NCI-H526 (cell line): ENCODE measurements at places on chromosomes 6 and 20.
A peak's percentile ranks its signal among the peaks of the same experiment; 100 is the strongest.

- DNase-seq, result peak; percentile 22
These were observed 52.2 kb upstream of the TTPAL start for GRCh38 chr20:44423480-44423879.

GRCh38 chr6:63597141-63598048, 25.1 kb downstream of the LOC128125822 start:
- peak; percentile 13 for DNase-seq

DNA sequence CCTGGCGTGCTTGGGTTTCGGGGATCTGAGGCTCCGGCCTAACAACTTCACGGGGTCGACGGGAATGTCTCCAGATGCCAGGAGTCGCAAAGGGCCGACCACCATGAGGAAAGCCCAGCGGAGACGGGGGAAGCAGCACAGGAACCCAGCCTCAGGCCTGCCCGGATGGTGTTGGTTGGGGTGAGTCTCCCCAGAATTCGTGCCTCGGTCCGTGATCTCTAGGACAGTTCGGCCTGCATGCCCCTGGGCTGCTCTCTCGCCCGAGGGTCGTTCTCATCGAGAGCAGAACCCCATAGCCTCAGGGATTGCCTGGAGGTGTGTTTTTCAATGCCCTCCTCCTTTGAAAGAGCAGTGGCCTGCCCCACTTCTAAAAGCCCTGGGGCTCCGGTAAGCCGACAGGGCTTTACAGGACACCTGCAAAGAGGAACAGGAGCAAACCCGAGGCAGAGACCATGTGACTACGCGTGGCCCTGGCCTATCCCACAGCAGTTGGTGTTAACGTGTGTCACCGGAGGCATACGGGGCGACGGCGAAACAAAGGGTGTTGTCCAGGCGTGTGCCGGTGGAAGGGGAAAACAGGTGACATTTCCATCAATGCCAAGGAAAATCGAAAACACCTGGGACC, 973.1 kb upstream of the DEFB115 start:
- no peak for DNase-seq

- no peak for DNase-seq
These were observed 7.2 kb downstream of the KDM1B start for GRCh38 chr6:18162401-18162800.

DNA sequence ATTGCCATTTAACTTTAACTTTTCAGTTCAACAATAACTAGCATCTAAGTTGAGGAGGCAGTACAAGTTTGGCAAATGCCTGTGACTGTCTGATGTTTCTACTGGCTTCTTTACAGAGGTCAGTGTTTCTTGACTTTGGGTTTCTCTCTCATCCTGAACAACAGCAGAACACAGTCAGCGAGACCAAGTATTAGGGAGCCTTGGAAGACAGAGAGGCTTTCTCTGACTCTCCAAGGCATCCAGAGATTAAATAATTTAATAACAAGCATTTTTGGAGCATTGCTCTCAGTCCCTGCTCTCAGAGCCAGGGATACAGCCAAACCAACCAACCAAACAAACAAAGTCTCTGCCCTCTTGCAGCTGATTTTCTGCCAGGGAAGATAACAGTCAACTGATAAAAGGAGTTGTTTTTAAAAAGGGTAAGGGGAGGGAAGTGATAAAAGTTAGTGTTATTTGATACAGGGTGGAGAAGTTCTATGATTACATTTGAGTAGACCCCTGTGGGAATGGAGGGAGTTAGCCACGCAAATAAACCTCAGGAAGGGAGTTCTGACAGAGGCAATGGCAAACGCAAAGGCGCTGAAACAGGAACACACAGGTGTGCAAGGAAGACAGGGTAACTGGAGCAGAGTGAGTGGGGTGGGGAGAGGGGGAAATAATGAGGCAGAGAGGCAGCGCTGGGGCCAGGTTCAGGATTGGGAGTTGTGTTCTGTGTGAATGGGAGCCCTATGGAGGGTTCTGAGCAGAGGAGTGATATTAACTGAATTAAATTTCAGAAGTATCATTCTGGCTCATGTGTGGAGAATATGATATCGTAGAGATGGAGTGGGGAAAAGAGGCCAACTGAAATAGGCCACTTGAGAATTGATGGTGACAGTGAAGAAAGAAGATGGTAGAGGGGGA, 55.2 kb downstream of the SEL1L2 start:
- no peak for DNase-seq

DNA sequence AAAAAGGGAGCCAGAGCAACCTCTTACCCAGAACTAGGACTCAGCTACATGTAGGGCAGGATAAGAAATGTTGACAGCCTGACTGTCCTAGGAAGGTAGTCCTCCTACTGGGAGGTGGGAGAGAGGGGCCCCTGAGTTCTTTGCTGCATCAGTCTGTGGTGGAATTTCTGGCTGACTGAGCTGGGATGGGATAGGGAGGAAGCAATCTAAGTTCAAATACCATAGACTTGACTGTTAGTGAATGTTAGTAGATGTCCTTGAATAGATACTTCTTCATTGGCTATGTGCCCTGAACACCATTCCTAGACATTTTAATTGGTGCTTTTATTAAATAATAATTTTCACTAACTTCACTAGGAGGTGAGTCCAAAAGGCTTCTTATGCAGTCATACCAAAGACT, 1343.6 kb upstream of the CITED2 start:
- DNase-seq, result no peak

DNA sequence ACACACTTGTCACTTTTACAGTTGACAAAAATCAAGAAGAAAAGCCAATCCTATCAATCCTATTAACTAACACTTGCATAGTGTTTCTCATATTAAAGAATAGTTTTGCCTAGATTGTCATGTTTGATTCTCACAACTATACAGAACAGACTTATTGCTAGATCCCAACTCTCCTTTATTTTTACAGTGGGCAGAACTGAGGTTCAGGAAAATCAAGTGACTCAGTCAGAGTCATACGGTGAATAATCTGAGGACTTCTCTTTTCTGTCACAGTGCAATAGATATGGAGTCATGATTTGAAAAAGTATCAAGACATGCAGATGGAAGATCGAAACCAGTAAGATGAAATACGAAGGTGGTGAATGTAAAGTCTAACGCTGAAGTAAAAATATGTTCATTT, 195.1 kb upstream of the CITED2 start:
- no peak for DNase-seq

DNA sequence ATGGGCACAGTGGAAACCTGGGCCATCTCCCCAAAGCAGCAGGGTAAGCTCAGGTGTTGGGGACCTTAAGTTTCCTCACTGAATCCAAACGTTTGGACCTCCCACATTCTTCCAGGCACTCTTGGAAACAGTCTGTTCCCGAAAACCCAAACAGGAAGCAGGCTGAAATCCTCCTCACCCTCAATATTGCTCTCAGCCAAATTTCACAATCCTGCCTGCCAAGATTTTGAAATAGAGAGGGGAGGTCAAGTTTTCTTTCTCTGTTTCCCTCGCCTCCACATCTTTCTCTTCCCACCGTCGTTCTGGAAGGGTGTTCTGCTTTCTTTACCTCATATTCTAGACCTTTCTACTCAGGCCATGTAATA, 392.0 kb upstream of the SASH1 start:
- DNase-seq, result no peak

DNA sequence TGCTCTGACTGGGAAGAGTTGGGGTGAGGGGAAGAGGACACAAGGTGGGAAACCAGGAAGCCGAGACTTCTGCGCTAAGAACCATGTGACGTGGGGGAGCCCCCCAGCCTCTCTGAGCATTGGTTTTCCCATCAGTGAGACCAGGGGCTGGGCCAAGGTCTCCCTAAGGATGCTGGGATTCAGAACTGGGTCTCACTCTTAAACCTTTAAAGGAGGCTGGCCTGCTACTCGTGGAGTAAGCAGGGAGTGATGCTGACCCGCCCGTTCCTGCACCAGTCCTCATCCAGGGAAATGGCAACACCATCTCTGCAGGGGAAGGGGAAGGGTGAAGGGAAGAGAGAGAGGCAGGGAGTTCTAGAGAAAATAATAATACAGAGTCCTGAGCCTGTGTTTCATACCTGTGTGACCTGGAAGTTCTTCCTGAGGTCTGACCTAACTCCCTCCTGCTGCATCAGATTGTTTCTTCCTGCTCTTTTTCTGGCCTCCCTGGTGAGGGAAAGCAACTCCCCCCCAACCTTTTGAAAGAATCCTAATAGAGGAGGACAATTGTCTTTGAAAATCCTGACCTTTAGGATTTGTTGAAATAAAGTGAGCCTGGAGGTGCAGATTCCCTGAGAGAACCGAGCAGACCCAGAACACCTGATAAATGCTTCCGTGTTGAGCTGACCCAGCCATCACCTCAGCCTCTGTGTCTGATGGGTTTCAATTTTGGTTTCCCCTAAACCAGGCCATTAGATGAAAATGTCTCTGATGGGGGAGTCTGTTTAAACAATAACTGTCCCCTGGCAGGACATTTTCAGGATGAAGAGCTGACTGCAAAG, 3.0 kb upstream of the GRM4 start:
- no peak for DNase-seq

DNA sequence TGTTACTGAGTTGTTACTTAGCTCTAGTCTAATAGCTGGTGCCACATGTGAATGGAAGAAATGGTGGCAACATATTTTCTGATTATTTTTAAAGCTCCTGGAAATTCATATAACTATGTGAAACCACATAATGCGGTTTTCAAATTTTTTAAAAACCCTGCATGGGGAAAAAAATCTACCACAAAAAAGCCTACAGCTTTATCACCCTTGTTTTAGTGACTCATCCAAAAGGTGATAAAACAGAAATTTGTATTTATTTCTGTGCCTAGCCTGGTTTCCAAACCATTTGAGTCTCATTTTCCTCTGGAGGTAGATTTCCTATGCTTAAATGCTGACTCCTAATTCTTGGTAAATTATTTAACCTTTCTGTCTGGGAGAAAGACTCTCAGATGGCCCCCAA, 5.4 kb upstream of the FBXO30 start:
- DNase-seq, result no peak

GRCh38 chr20:4835244-4836177, 113.8 kb downstream of the PRND start:
- no peak for DNase-seq

GRCh38 chr20:46875059-46875458, 19.6 kb upstream of the EYA2 start:
- DNase-seq, result no peak

GRCh38 chr6:110415086-110415916, at the start of gene DDO:
DDO (minus strand) TSS chr6:110415575; CDS start chr6:110413462, 2,113 bp downstream.
- no peak for DNase-seq

- no peak for DNase-seq
These were observed 233.9 kb downstream of the RFPL4B start for GRCh38 chr6:112581015-112581414.

- no peak for DNase-seq
These were observed 259.4 kb upstream of the MAN1A1 start for GRCh38 chr6:119608994-119609393.

DNA sequence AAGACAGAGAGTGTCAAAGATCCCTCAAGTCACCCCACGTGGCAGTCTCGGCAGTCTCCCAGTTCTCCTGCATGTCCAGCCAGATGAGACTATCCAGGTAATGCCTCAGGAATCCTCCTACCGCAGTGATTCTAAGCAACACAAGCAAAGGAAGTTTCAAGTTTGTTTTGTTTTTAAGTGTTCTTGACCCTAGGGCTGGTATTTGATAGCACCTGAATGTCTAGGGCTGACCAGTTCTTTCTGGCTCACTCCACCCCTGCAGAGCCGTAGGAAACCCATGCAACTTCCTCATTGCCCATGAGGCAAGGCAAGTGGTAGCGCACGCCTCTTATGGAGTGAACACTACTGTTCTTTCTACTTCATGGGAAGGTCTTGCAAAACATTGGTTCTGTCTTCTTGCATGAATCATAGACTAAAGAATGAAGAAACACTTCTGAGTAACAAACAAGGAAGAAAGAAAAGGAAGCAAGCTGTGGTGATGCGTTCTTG, 24.8 kb upstream of the FOXQ1 start:
- DNase-seq, result no peak

- DNase-seq, result peak; percentile 85
These were observed 15.9 kb upstream of the PEDS1 start for GRCh38 chr20:50169329-50169823.

DNA sequence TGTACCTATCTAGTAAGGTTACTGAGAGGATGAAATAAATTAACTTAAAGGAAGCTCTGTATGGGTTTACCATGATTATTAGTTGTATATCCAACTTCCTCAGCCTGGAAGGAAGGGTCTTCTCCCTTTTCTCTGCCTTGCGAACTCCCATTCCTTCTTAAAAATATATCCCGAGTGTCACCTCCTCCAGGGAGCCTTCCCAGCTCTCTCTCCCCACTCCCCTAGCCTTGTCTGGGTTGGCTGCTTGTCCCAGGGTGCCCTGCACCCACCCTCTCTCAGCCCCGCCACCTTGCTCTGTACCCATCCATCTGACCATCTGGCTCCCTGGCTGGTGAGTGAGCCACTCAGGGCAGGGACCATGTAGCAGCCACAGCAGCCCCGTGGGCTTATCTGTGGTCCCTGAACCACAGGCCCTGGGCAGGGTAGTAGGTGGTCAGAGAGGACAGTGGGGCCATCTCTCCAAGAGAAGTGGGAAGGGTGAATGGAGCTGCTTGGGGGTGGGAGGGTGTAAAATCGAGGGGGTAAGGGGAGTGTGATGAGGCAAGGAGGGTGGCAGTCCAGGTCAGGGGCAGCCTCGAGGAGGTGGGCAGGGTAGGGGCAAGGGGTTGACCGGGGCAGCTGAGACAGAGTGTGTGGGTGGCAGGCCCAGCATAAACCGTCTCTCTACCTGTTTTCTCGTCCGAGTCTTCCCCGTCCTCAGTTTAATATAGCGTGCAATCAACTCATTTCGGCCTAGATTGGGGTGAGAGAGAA, 12.8 kb downstream of the TEAD3 start:
- DNase-seq, result no peak

DNA sequence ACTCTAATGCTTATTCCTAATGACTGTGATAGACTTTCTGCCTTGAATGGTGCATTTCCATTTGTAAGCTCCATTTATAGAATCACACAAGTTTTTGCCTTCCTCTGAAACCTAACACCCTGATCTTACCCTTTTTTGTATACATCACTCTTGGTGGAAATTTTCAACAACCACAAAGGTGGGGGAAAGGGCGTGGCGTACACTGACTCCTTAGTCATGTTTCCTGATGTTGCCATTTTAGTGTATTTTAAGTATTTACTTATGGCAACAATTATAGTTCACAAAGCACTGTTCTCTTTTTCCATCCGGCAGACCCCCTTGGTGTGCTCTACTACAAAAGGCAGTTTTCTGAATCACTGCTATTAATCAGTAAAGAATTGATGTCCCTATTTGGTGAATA, 92.0 kb downstream of the ATXN1 start:
- DNase-seq, result no peak

- DNase-seq, result no peak
These were observed 144.6 kb downstream of the SOBP start for GRCh38 chr6:107634324-107635056.

GRCh38 chr6:46305833-46306232, 135.1 kb upstream of the ENPP5 start:
- no peak for DNase-seq

- no peak for DNase-seq
These were observed 106.1 kb downstream of the TFAP2C start for GRCh38 chr20:56735084-56735642.
